ENCODE measurements at places on chromosomes 11 and 22. TPM values are rescaled to one million over a fixed set of nuclear protein-coding genes. Genes with fewer than 3 reads are reported as not detected.

LRRC4C gene
- under 0.01 TPM for total RNA-seq

TMEM191B gene
- 0.12 TPM for total RNA-seq

LMO2 gene
- total RNA-seq = not detected

GAL gene
- total RNA-seq = 3.3 TPM

PRG3 gene
- not detected for total RNA-seq

RAB39A gene
- not detected for total RNA-seq

CNGA4 gene
- under 0.01 TPM for total RNA-seq

DEUP1 gene
- under 0.01 TPM for total RNA-seq

NXPE1 gene
- total RNA-seq = not detected

BATF2 gene
- total RNA-seq = 0.50 TPM

IMMP1L gene
- 10.6 TPM for total RNA-seq

MPZL3 gene
- 1.8 TPM for total RNA-seq

MOV10L1 gene
- total RNA-seq = 5.1 TPM

WNT7B gene
- total RNA-seq = 0.33 TPM

GPHA2 gene
- total RNA-seq = not detected

CHST1 gene
- 1.7 TPM for total RNA-seq

TOMM22 gene
- 90.2 TPM for total RNA-seq

MMP8 gene
- total RNA-seq = 0.11 TPM

SAMM50 gene
- total RNA-seq = 54.8 TPM

OR51E2 gene
- total RNA-seq = 0.11 TPM

GLB1L2 gene
- total RNA-seq = 0.37 TPM

C1QTNF4 gene
- 0.25 TPM for total RNA-seq

ADAMTS15 gene
- 1.00 TPM for total RNA-seq

OR5M10 gene
- not detected for total RNA-seq

PRR33 gene
- not detected for total RNA-seq

HTR3A gene
- under 0.01 TPM for total RNA-seq

OR4A5 gene
- total RNA-seq = not detected

TIMM8B gene
- total RNA-seq = 34.0 TPM

CLDN5 gene
- total RNA-seq = 1.1 TPM

CRYAB gene
- 6.0 TPM for total RNA-seq

JAML gene
- total RNA-seq = under 0.01 TPM

RAB1B gene
- total RNA-seq = 83.9 TPM

MS4A12 gene
- total RNA-seq = not detected

IL10RA gene
- total RNA-seq = 0.50 TPM

LRRC32 gene
- 7.5 TPM for total RNA-seq

BTBD18 gene
- not detected for total RNA-seq

ELMOD1 gene
- total RNA-seq = 1.1 TPM

RHOD gene
- 14.7 TPM for total RNA-seq

CCDC157 gene
- 2.5 TPM for total RNA-seq

BMAL1 gene
- total RNA-seq = 6.4 TPM

EWSR1 gene
- 144 TPM for total RNA-seq

OOSP3 gene
- not detected for total RNA-seq

CRYBB2 gene
- not detected for total RNA-seq

MUC6 gene
- total RNA-seq = not detected

MMP12 gene
- total RNA-seq = not detected

LIF gene
- total RNA-seq = 16.5 TPM

MS4A6A gene
- total RNA-seq = not detected

TESMIN gene
- total RNA-seq = 0.87 TPM

SMTNL1 gene
- not detected for total RNA-seq

CRYBA4 gene
- total RNA-seq = not detected

RCOR2 gene
- total RNA-seq = 2.0 TPM

SLC5A4 gene
- 0.11 TPM for total RNA-seq

APOL3 gene
- total RNA-seq = 7.9 TPM

SPON1 gene
- total RNA-seq = 0.12 TPM

OR10A2 gene
- total RNA-seq = not detected

SLC22A6 gene
- not detected for total RNA-seq

KCNQ1 gene
- total RNA-seq = 0.25 TPM

Data from uterine smooth muscle cell (primary cell).